HuH-7.5 (cell line): ENCODE measurements at places on chromosomes 1 and 21.

- DNase-seq: no peak
Observed at GRCh38 chr1:55200667-55201066, 14.5 kb downstream of the USP24 start.

- no peak for DNase-seq
Observed at GRCh38 chr1:220207411-220207810, 64.8 kb downstream of the RAB3GAP2 start.

- DNase-seq: no peak
Observed at GRCh38 chr1:39160703-39161102, 43.8 kb upstream of the MACF1 start.

DNA sequence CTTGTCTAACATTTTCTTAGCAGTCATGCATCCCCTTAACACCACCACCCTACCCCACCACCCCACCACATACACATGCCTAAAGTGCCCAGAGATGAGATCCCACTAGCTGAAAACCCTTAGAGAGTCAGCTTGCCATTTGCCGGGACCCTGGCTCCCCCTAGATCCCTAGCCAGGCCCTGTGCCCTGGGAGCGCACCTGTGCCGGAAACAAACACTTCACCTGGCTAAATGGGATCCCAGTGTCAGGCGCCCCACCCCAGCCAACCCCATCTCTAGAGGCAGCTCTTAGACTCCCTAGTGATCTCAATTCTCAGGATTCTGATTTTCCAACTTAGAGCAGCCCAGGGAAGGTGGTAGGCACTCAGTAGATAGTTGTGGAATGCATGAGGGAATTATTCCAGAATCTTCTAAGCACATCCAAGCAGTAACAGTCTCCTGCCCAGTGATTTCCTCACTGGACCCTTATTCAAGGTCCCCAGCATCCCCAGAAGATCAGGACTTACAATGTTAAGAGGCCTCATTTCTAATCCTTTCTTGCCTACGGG, 105.2 kb downstream of the LAMC2 start:
- DNase-seq: no peak

- DNase-seq: no peak
Observed at GRCh38 chr1:39127513-39127912, 77.0 kb upstream of the MACF1 start.

DNA sequence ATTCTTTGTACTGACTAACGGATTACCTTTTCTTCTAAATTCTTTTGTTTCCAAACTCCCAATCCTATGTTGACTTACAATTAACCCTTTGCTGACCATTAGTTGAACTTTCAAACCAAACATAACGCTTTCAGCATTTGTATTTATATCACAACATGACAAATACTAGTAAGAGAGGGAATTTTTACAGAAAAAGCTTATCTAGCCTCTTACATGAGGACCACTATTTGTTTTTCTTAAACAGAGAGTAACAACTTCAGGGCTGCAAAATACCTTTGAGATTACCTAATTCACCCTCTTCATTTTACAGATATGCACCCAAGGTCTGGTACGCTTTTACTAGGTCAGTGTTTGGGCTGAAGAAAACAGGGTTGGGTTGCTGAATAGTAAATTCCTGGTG, 45.0 kb upstream of the CXADR start:
- no peak for DNase-seq

DNA sequence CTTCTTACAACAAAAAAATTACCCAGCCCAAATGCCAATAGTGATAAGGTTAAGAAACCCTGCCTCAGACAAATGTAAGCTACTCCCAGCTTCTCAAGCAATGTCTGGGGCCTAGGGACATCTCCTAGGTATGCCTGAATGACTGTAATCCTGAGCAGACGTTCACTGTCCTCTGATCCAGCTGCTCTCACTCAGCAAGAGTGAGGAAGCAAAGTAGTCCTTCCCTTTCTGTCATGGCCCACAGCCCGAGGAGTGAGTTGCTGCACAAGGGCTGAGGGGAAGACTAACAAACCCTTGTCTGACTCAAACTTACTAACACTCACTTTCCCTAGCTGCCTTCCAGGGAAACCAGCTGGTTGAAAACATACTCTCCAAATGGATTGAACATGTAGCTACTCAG, 124.9 kb upstream of the TNFSF4 start:
- no peak for DNase-seq

DNA sequence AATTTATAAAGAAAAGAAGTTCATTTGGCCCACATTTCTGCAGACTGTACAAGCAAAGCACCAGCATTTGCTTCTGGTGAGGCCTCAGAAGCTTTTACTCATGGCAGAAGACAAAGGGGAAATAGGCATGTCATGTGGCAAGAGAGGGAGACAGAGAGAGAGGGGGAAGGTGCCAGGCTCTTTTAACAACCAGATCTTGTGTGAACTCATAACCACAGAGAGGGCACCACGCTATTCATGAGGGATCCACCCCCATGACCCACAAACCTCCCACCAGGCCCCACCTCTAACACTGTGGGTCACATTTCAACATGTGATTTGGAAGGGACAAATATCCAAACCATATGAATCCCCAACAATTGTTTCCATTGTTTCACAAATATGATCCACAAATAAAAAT, 467.9 kb downstream of the SIPA1L2 start:
- no peak for DNase-seq

GRCh38 chr1:189312499-189312898, 1165.2 kb downstream of the BRINP3 start:
- no peak for DNase-seq

DNA sequence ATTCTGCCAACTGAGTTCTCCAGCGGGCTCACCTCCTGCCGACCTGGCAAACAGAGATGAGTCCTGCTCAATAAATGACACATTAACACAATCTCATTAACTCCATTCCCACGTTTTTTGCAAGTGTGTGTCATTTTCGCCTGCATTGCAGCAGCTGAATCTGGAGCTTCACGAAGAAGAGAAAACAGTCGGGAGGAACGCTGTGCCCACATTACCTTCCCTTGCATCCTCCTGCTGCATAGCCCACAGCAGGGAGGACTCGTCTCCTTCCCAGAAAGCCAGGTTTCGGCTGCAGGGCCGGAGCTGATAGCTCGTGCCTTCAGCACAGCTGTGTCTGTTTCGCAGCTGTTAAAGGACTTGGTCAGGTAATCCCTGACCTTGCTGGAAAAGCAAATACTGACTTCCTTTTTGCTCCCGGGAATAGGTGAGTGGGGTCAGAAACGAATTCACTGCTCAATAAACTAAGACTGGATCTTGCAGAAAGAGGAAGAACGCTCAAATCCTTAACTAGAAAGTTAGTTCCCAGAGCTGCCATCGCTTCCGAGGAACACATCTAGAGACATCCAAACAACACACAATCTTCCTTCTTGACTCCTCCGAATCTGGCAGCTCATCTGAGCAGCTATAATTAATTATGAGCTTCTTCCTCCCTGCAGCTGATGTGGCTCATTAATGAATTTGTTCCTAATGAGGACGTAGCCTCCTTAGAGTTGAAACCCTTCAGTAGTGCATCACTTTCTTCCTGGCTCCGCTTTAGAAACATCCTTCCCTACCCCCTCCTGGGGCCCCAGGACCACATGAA, 33.0 kb downstream of the KANK4 start:
- DNase-seq: peak; percentile 36

- DNase-seq: no peak
Observed at GRCh38 chr1:19044975-19045831, 88.7 kb upstream of the IFFO2 start.

GRCh38 chr21:42562816-42563215, 49.2 kb downstream of the SLC37A1 start:
- DNase-seq: no peak

GRCh38 chr1:55559161-55559611, 344.0 kb upstream of the USP24 start:
- DNase-seq: no peak

DNA sequence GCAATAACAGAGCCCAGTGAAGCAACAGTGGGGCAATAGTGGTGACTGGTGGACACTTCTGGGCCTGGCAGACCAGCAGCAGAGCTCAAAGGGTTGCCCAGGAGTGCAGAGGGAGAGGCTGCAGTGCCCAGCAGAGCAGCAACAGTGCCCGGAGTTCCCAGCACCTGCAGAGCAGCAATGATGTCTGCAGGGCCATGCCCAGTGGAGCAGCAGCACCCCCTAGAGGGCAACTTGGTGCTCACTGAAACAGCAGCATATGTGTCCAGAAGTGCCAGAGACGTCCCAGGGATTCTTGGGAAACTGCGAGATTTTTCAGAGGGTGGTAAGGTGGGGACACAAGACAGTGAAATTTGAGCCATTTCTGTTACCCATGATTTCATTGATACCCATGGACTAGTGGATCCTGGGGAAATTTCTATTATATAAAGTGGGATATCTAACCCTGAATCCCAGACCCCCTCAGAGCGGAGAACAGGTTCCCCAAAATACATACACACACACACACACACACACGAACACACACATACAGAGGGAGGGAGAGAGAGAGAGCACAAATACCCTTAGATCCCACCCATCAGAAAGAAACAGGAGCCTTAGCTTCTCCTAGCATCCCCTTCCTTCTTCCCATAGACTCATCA, 156.9 kb upstream of the GJB5 start:
- DNase-seq: peak; percentile 36

DNA sequence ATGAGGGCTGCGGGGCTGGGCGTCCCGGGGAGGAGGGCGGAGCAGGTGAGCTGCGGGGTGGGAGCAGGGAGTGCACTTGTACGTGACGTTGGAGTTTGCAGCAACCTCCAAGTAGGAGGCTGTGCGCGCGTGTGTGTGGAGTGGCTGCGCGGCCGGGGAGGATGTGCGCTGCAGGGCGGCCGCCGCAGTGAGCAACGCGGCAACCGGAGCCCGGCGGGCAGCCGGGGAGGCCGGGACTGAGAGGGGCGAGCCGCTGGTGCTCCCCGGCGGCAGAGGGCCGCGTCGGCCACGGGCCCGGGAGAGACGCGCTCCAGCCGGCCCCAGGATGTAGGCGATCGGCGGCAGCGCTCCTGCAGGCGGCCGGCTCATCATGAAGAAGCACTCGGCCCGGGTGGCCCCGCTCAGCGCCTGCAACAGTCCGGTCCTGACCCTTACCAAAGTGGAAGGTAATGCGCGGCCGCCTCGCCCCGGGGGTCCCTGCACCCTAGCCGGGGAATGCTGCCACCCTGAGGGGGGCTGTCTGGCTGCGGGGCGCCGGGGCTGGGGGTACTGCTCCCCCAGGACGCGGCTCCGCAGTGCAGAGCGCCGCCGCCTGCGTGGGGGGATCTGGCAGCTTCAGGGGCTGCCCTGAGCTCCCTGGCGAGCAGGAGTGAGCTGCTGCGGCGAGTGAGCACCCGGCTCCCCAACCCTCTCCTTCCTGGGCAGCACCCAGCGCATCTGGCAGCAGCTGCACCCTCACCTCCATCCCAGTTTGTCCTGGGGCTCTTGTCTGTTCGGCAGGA, 158.9 kb upstream of the COA6 start:
- no peak for DNase-seq

GRCh38 chr1:77825131-77825709, 45.8 kb downstream of the MIGA1 start:
- no peak for DNase-seq
